ENCODE measurements at places on chromosomes 16 and 17.

GRCh38 chr17:31654936-31655335, 204.1 kb downstream of the COPRS start:
- no peak for DNase-seq

- DNase-seq = no peak
Observed at GRCh38 chr17:78108726-78109488, 19.6 kb downstream of the TMC6 start.

GRCh38 chr17:20072692-20072992, 63.5 kb downstream of the SPECC1 start:
- DNase-seq = no peak

DNA sequence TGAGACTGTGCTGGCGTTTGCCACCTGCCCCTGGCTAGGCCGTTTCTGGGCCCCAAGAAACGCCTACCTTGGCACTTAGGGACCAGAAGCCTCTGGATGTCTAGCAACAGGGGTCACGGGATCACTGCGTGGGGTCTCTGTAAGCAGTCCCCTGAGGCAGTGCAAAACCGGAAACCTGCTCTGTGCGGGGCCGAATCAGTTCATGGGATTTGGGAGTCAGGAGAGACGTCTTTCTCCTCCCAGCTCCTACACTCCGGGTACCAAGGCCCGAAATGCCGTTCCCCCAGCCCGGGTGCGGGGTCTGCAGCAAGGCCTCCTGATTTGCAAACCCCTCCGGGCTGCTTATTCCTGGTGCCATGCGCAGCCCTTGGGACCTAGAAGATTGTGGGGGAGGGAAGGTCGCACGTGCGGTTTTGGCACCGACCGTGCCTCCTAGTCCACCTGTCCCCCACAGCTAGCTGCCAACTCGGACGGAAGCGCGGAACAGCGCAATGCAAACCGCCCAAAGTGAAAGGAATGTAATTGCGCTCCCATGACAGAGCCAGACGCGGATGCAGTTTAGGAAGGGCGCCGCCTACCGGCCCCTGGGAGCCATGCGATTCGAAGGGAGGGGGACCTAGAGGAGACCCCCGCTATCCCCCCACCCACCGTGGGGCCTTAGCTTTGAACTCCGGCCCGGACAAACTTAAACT, 6.5 kb downstream of the IRX5 start:
- DNase-seq = no peak

GRCh38 chr17:46150216-46150963, 42.8 kb downstream of the KANSL1 start:
- DNase-seq = no peak

- DNase-seq = no peak
Observed at GRCh38 chr17:60750640-60751039, 73.0 kb downstream of the BCAS3 start.

DNA sequence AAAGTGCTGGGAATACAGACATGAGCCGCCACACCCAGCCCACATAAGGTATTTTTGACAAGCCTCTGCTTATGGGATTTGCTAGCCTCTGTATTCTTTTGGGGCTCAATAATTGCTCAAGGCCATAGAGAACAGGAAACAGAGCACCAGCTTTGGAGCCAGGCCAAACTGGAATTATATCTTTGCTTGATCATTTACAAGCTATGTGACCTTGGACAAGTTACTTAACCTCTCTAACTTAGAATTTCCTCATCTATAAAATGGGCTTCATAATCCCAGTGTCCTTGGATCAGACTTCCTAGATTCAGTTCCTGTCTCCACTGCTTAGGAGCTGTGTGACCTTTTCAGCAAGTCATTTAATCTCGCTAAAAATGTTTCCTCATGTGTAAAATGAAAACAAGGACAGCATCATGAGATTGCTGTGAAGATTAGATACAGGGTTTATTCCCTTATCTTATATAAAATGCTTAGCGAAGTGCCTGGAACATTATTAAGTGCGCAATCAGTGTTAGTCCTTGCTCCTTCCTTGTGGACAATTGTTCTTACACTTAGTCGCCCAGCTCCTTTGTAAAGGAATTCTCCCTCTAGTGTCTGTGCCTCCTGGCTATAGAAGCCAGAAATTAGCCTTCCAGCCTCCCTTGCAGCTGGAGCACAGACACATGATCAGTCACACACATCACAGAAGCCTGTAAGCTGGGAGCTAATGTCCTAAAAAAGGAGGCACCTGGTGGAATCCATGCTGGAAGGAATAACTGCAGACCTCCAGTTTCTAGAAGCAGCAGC, 16.6 kb downstream of the KRT9 start:
- no peak for DNase-seq

- DNase-seq = no peak
Observed at GRCh38 chr17:44049294-44050060, 17.0 kb downstream of the LSM12 start.

GRCh38 chr16:23801378-23801777, 34.4 kb upstream of the PRKCB start:
- peak; percentile 64 for DNase-seq

DNA sequence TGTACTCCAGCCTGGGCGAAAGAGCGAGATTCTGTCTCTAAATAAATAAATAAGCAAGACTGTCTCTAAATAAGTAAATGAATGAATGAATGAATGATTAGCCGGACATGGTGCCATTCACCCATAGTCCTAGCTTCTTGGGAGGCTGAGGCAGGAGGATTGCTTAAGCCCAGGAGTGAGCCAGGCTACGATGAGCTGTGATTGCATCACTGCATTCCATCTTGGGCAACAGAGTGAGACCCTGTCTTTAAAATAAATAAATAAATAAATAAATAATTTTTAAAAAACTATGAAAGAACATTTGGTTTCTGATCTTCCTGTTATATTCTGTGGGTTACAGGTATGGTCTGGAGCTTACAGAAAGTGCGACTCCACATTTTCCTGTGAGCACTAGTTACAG, 65.0 kb downstream of the C17orf58 start:
- no peak for DNase-seq

- peak; percentile 58 for DNase-seq
Observed at GRCh38 chr17:56891751-56892150, 22.1 kb downstream of the TRIM25 start.

DNA sequence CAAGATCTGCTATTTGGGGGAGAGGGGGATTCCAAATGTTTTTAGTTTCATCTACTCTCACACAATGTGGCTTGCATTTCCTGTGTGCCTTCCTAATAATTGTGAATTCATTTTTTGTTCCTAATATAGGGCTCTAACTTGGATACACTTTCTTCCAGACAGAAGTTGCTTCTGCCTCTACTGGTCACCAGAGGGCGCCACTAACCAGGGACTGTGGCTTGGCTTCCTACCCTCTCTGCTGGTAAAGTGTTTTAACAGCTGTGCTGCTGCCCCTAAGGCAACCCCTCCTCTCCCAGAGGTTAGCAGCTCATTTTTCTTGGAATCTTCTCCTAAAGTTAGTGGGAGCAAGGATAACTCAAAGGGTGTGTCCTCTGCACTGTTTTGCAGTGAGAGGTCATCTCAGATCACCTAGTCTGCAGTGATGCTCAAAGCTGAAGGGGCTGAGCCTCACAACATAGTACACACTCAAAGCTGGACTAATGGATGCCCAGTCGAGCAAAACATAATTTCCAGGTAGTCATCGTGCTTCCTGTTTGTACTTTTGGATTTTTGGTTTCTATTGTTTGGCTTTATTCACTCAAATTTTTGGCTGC, 5.0 kb upstream of the PRSS54 start:
- peak; percentile 43 for DNase-seq

DNA sequence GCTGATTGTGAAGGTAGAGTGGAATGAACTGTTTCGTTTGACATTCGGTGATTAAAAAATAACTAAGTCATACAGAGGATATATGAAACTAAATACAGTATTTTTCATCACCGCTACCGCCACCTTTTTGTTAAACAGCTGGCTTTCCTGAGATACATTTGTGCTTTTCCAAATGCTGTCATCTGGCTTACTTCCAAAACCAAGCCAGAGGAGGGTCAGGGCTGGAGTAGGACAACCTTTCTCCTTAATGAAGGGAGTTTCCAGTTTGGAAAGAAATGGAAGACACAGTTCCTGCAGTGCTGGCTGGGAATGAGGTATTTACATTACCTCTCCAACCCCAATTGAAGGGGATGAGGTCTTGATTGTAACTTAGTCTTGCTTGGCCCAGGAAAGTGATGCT, 3.2 kb downstream of the TNRC6C start:
- no peak for DNase-seq

GRCh38 chr17:68381076-68381900, 76.0 kb downstream of the WIPI1 start:
- no peak for DNase-seq

DNA sequence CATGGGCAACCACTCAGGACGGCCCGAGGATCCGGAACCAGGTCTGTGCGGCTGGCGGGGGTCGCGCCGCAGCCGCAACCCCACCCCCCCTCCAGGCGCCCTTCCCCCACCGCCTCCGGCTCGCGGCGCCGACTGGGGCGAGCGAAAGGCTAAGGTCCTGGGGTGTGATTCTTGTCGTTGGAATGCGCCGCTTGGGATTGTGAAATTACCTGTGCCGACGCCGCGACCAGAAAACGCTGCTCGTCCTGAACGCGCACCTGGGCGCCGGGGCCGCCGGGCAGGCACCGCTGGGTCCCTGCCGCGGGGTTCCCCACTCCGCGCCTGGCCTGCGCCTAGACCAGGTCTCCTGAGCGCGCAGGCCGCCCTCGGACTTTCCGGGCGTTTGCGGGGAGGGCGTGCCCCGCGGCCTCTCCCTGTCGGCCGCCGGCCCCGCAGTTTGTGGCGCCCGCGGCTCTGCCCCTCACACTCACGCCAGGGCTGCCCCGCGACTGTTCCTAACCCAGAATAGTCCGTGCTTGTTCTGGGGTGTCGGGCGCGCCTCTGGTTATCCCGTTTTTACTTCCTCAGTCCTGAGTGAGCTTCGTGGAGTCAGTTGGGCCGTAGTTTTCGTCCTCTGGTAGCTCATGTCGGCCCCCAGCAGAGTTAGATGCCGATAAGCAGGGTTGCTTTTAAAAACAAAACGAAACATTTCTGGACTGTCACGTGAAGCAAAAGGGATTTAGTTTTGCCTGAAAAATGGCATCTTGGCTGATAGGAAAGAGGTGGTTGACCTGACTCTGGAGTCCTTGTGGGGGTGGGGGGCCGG, 147.2 kb downstream of the SPECC1 start:
- no peak for DNase-seq

- DNase-seq = no peak
Observed at GRCh38 chr16:59336136-59336695, 602.1 kb upstream of the GOT2 start.

- no peak for DNase-seq
Observed at GRCh38 chr16:55184619-55185018, 139.4 kb upstream of the IRX6 start.

GRCh38 chr16:84278968-84279367, 15.7 kb upstream of the WFDC1 start:
- DNase-seq = no peak

DNA sequence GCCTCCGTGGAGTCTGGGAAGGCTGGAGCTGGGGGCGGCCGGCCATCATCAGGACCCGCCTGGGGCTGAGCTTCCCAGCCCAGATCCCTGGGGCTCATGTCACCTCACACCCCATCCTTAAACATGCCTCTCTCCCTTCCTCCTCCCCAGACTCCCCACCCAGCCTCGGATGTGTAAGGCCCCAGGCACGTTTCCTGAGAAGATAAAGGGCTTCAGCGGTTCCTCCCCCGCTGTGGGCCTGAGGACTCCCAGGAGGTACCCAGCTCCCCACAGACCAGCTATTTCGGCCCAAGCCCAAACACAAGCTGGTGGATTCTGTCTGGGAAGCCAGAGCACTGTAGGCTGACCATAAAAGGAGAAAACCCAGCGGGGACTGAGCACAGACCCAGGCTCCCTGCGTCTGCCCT, 49.2 kb downstream of the MYH11 start:
- DNase-seq = no peak

DNA sequence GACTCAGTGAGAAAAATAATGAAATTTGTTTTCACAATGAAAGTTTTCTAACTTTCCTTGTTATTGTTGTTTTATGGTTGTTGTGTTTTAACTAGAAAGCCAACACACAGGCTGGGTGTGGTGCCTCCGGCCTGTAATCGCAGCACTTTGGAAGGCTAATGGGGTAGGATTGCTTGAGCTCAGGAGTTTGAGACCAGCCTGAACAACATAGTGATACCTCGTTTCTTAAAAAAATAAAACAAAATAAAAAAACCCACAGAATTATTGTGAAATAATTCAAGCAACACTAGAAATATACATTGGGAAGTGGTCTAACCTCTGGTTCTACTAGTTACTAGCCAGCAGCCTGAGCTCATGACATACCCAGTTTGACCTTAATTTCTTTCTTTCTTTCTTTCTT, 630 bp downstream of the MILR1 start:
- no peak for DNase-seq

DNA sequence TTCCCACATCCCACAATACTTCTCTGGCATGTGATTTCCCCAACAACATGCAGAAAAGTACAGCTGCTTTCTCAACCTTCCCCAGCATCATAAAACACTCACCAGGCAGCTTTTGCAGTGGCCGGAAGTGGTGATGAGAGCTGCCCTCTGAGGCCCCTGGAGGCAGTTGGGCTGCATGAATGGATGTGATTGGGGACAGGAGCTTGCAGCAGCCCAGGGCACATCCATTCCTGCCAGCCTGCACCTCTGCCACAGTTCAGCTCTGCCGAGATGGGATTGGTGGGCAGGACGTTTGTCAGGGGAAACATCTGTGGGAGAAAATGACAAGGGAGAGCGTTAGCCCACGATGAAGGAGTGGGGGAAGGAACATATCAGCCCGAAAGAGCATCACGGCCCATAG, 19.8 kb downstream of the NUBP1 start:
- no peak for DNase-seq

DNA sequence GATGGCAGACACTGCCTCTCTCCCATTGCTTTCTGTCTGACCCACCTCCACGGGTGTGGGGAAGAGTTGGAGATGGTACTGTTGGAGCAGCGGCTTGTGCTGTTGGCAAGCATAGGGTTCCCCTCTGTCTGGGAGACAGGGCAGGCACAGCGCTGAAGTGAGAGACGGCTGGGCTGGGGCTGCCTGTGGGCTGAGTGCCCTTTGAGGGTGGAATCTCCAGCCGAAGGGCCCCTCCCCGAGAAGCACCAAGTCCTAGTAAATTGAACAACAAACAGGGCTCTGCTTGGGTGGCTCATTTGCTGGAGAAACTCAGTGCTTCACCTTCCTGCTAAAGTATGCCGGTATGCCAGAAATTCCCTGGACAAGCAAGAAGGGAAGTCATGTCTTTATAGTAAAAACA, 79.7 kb downstream of the KSR1 start:
- no peak for DNase-seq

GRCh38 chr16:56630134-56630533, 2.3 kb upstream of the MT1M start:
- DNase-seq = no peak

- no peak for DNase-seq
Observed at GRCh38 chr16:23930791-23931190, 95.0 kb downstream of the PRKCB start.

- no peak for DNase-seq
Observed at GRCh38 chr16:86118467-86119307, 219.7 kb downstream of the IRF8 start.

DNA sequence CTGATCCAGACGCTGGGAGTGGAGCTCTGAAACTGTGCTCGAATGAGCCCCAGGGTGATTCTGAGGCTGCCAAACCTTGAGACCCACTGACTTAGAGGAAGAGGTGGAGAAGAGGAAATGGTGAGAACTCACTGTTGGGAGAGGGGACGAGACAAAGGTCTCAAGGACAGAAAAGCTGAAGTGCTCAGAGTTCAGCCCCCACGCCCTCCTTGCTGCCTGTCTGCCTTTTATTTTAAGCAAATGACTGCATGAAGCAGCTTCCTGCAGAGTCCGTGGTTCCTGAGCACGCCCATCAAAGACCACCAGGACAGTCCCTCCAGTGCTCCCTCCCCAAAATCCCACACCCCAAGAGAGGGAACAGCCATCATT, 20.4 kb downstream of the COTL1 start:
- DNase-seq = no peak

GRCh38 chr16:66358231-66358630, 8.3 kb upstream of the CDH5 start:
- DNase-seq = no peak
